ENCODE measurements at places on chromosomes 1 and 21.
A peak's percentile ranks its signal among the peaks of the same experiment; 100 is the strongest.

- no peaks in the 10 kb centered on the region for H3K27me3 ChIP-seq
- H3K4me3 ChIP-seq = no peak overlapping the region
- no peak for DNase-seq
- no peak overlapping the region for H3K27ac ChIP-seq
These were observed 9.3 kb downstream of the MYBPH start for GRCh38 chr1:203166192-203166940.

GRCh38 chr1:4972761-4973320 lies 318.4 kb downstream of the AJAP1 start:
- no peak for DNase-seq
- H3K4me3 ChIP-seq = no peak overlapping the region
- H3K4me1 ChIP-seq = no peaks in the 10 kb centered on the region

DNA sequence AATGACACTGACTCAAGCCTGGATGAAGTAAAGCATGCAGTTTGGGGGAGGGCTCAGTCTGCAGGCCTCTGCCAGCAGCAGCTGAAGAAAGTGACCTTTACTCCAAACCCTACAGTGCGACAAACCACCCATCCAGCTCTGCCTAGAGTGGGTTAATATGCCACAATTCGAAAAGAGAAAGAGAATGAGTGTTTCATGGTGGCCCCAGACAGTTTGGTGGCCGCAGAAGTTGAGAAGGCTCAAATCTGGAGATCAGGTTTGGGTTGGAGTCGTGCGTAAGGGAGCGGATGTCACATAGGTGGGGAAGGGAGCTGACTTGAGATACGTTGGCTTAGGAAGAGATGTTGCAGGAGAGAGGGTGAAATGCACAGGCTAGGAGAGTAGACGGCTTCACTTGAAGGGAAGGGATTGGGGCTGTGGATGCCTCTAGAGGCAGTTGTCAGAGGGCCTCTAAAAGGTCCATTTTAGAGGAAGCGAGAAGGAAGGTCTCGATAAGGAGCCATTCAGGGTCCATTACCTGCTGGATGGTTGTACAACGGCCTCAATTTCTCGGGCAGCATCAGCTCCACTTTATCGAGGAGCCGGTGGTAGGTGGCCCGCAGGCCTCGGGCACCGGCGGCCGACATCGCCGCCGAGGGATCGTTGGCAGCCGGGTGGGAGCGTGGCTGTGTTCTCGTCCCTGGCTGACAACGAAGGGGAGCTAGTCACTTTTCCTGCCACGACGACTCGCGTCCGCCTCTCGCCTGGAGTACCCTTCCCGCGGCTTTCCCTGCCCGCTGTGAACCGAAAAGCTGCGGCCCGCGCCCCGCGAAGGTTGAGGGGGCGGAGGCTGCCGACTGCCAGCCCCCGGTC lies 1.0 kb upstream of the DCAF6 start:
- peak overlapping the region; percentile 79 for H3K4me3 ChIP-seq
- H3K27ac ChIP-seq = peak overlapping the region; percentile 48
- no peak for DNase-seq
- H3K27me3 ChIP-seq = no peaks in the 10 kb centered on the region
- peaks cover 24% of the 10 kb centered on the region for H3K4me1 ChIP-seq

DNA sequence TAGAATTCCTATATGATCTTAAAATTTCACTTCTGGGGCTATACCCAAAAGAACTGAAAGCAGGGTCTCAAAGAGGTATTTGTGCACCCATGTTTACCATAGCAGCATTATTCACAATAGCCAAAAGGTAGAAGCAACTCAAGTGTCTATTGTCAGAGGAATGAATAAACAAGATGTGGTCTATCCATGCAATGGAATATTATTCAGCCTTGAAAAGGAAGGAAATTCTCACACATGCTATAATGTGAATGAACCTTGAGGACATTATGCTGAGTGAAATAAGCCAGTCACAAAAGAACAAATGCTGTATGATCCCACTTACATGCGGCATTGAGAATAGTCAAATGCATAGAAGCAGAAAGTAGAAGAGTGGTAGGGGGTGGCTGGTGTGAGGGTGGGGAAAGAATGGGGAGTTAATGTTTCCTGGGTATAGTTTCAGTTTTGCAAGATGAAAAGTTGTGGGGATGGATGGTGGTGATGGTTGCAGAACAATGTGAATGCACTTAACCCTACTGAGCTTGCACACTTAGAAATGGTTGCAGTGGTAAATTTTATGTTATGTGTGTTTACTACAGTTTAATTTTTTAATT lies 122.4 kb downstream of the TOMM20 start:
- no peak overlapping the region for H3K27ac ChIP-seq
- H3K36me3 ChIP-seq = no peaks in the 10 kb centered on the region
- no peak overlapping the region for H3K4me3 ChIP-seq
- H3K27me3 ChIP-seq = peaks cover 5% of the 10 kb centered on the region
- no peak for DNase-seq

DNA sequence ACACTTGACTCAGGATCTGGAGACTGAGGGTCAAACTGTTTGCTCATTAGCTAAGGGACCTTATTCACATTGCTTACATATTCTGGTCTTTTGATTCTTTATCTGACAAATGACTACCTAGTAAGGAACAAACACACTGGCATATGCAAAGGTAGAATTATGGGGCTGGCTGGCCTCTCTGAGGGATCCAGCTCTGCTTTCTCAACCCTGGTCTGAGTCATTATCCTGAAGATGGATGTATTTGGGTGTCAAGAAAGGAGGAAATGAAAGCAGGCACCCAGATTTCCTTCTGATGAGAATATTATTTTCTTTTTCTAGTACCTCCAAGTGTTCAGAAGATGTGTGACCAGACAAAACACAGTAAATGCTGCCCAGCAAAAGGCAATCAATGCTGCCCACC lies 6.0 kb downstream of the SMCP start:
- no peaks in the 10 kb centered on the region for H3K4me1 ChIP-seq
- no peaks in the 10 kb centered on the region for H3K36me3 ChIP-seq
- DNase-seq = no peak
- no peak overlapping the region for H3K4me3 ChIP-seq
- peaks cover 31% of the 10 kb centered on the region for H3K27me3 ChIP-seq
- no peak overlapping the region for H3K27ac ChIP-seq

GRCh38 chr1:178345807-178346206 lies 151.0 kb downstream of the CLEC20A start:
- H3K27me3 ChIP-seq = no peaks in the 10 kb centered on the region
- H3K4me1 ChIP-seq = peaks cover 23% of the 10 kb centered on the region
- H3K27ac ChIP-seq = no peak overlapping the region
- no peaks in the 10 kb centered on the region for H3K36me3 ChIP-seq
- no peak overlapping the region for H3K4me3 ChIP-seq

- DNase-seq = no peak
- H3K4me3 ChIP-seq = no peak overlapping the region
- H3K4me1 ChIP-seq = peaks cover 12% of the 10 kb centered on the region
- no peaks in the 10 kb centered on the region for H3K36me3 ChIP-seq
- H3K27ac ChIP-seq = no peak overlapping the region
- no peaks in the 10 kb centered on the region for H3K27me3 ChIP-seq
These were observed 283.8 kb downstream of the SDCCAG8 start for GRCh38 chr1:243539636-243540035.

GRCh38 chr1:60727552-60727951 lies 354.8 kb upstream of the NFIA start:
- no peaks in the 10 kb centered on the region for H3K27me3 ChIP-seq
- H3K36me3 ChIP-seq = no peaks in the 10 kb centered on the region
- no peaks in the 10 kb centered on the region for H3K4me1 ChIP-seq
- H3K27ac ChIP-seq = no peak overlapping the region

DNA sequence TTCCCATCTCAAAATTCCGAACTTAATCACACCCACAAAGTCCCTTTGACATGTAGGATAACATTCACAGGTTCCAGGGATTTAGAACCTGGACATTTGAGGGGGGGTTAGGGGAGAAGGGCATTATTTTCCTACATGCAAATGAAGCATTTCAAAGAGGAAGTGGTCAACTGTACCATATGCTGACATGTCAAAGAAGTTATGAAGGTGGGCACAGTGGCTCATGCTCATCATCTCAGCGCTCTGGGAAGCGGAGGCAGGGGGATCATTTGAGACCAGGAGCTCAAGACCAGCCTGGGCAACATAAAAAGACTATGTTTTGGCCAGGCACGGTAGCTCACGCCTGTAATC lies 35.7 kb downstream of the PTP4A2 start:
- no peaks in the 10 kb centered on the region for H3K27me3 ChIP-seq
- no peak overlapping the region for H3K27ac ChIP-seq
- peaks cover under 1% of the 10 kb centered on the region for H3K36me3 ChIP-seq
- H3K4me3 ChIP-seq = no peak overlapping the region
- no peaks in the 10 kb centered on the region for H3K4me1 ChIP-seq

DNA sequence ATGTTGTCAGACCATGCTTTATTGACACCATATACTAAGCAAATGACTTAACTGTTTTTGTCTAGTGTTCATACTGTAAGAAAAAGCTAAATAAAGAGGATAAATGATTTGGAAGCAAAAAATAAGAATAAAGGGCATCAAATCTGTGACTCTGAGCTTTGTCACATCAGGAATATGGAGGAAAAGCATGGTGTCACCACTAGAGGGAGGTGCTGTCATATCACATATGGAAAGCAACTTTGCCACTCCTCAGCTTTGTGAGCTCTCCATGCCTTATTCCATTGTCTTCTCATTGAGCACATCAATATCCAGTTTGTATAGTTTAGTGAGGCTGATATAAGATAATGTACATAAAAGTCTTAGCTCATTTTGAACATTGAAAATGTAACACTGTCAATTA lies 20.8 kb upstream of the GBP1 start:
- no peaks in the 10 kb centered on the region for H3K36me3 ChIP-seq
- H3K27me3 ChIP-seq = no peaks in the 10 kb centered on the region
- H3K27ac ChIP-seq = no peak overlapping the region
- no peaks in the 10 kb centered on the region for H3K4me1 ChIP-seq
- H3K4me3 ChIP-seq = no peak overlapping the region

- H3K27ac ChIP-seq = no peak overlapping the region
- no peaks in the 10 kb centered on the region for H3K4me1 ChIP-seq
- H3K27me3 ChIP-seq = no peaks in the 10 kb centered on the region
- no peak for DNase-seq
These were observed 222.2 kb downstream of the C1orf94 start for GRCh38 chr1:34398916-34399275.

GRCh38 chr1:55463814-55464475 lies 248.8 kb upstream of the USP24 start:
- H3K27me3 ChIP-seq = no peaks in the 10 kb centered on the region
- H3K36me3 ChIP-seq = no peaks in the 10 kb centered on the region
- DNase-seq = no peak

- no peak overlapping the region for H3K27ac ChIP-seq
- no peaks in the 10 kb centered on the region for H3K27me3 ChIP-seq
- no peaks in the 10 kb centered on the region for H3K36me3 ChIP-seq
- DNase-seq = peak; percentile 38
- peaks cover 2% of the 10 kb centered on the region for H3K4me1 ChIP-seq
These were observed 7.4 kb upstream of the LRRN2 start for GRCh38 chr1:204692841-204693356.

DNA sequence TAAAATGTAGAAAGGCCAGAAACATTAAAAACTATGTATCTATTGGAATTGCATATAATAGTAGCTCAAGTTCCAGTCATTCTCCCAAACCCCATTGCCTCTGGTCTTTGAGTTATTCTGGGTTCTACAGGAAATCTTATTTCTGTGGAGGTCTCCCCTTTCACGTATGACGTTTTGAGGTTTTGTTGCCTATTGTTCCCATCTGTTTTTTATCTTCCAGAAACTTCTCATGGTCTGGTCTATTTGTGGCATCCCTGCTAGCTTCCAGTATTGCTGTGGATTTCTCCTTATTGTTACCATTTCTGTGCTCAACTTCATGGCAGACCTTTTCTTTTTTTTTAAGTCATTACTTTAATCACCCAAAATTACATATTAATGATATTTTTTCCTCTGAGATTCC lies 43.3 kb downstream of the DTL start:
- H3K27me3 ChIP-seq = no peaks in the 10 kb centered on the region
- no peaks in the 10 kb centered on the region for H3K4me1 ChIP-seq
- H3K36me3 ChIP-seq = peaks cover 11% of the 10 kb centered on the region
- H3K4me3 ChIP-seq = no peak overlapping the region
- H3K27ac ChIP-seq = no peak overlapping the region

Measured in HCT116 (cell line).